ENCODE measurements at places on chromosomes 11 and 22.

DNA sequence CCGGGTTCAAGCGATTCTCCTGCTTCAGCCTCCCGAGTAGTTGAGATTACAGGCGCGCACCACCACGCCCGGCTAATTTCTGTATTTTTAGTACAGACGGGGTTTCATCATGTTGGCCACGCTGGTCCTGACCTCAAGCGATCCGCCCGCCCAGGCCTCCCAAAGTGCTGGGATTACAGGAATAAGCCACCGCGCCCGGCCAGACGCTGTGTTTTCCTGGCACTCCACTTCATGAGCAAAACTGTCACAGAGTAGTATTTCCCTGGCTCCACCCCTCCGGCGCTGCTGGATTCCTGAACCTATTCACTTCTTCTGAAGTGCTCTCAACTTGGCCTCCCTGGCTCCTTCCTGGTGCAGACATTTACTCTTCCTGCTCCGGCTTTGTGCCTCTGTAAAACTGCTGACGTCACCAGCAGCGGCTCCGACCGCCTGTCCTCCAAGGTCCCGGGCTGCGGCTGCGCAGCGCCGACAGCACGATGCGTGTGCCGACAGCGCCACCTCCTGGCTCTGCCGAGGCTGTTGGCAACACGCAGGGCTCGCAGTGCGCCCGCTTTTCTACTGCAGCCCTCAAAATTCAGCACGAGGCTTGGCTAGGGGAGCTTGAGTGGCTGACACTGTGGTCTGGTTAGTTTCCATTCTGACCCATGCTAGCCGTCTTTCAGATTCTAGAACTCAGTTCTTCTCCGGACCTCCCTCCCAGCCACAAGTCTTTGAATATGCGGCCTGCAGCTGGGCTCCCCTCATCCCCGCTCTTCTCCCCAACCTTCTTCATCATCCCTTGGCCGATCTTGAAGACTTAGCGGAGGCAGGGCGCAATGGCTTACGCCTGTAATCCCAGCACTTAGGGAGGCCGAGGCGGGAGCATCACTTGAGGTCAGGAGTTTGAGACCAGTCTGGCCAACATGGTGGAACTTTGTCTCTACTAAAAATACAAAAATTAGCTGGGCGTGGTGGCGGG, 36.6 kb downstream of the APOL3 start:
- peak; percentile 96 for DNase-seq

DNA sequence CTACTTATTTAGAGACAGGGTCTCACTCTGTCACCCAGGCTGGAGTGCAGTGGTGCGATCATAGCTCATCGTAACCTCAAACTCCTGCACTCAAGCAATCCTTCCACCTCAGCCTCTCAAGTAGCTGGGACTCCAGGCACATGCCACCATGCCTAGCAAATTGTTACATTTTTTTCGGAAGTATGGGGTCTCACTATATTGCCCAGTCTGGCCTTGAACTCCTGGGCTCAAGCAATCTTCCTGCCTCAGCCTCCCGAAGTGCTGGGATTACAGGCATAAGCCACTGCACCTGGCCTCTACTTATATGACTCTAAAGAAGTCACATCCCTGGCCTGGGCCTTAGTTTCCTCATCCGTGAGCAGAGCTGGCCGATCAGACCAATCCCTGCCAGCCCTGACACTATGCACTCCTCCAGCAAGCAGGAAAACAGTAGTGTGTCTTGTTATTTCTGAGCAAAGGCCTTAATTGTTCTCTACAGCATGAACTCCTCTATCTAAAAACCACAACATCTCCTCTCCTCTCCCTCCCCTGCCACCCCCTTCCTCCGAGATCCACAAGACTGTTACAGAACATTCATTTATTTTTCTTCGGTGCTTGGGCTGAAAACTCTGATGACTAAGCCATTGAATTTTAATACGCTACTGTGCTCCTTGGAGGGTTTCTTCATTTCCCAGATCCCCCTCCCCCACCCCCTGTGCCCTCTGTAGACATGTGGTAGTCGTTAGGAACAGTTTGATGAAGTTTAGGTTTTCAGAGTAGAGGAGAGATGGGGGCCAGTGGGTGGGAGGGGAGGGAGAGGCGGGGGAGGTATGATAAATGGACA, 91.5 kb downstream of the ABTB2 start:
- DNase-seq, result no peak

DNA sequence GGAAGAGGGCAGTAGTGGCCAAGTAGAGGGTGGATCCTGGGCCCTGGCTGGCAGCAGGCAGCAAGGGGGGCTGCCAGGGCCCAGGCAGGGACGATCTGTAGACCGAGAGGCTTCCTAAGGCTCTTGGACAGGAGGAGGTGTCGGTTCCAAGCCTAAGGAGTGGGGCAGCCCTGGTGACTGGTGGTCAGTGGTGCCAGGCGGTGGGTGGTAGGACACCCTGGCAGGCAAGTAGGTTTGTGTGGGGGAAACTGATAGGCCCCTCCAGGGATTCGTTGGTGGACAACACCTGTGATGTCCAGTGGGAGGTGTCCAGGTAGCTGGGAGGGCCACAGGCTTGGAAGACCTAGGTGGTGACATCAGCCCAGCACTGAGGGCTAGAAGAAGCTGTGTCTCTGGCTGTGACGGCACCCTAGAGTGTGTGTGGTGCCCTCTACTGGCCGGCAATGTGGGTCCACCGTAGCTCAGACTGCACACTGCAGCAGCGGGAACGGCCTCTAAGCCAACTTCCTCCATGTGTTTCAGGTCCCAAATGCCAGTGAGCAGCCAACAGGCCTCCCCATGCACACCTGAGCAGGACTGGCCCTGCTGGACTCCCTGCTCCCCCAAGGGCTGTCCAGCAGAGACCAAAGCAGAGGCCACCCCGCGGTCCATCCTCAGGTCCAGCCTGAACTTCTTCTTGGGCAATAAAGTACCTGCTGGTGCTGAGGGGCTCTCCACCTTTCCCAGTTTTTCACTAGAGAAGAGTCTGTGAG, 9.4 kb upstream of the SAMM50 start:
- peak; percentile 85 for DNase-seq

- no peak for DNase-seq
Measured at GRCh38 chr22:45399712-45400445, 13.5 kb downstream of the SMC1B start.

DNA sequence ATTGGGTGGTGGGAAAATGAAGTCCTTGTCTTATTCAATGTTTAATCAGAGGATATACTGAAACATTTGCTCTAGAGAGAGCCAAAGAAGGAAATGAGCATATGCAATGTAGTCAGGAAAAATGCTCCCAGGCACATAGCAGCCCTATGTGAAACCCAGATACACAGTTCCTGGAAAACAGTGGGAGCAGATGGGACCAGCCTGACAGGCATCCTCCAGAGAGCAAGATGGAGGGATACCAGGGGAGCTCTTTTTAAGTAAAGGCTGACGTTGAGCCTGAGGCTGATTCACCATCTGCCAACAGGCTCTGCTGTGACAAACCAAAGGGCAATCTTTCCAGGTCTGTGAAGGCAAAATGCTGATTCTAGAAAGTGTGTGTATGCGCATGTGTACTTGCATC, 559.4 kb upstream of the KIRREL3 start:
- no peak for DNase-seq

DNA sequence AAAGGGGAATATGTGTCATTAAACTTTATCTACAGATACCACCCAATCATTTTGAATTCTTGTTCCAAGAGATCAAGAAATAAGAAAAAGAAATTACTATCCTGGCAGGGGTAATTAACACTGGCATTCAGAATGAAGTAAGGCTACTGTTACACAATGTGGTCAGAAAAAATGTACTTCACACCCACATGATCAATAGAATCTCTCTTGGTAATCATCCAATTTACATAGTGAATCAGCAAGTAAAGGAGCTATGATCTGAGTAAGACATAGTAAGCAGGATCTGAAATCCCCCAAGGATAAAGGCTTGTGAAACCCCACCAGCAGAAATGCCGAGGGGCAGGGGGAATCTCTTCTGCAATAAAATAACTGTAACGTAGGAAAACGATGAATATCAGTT, 466.5 kb downstream of the FAM181B start:
- no peak for DNase-seq

DNA sequence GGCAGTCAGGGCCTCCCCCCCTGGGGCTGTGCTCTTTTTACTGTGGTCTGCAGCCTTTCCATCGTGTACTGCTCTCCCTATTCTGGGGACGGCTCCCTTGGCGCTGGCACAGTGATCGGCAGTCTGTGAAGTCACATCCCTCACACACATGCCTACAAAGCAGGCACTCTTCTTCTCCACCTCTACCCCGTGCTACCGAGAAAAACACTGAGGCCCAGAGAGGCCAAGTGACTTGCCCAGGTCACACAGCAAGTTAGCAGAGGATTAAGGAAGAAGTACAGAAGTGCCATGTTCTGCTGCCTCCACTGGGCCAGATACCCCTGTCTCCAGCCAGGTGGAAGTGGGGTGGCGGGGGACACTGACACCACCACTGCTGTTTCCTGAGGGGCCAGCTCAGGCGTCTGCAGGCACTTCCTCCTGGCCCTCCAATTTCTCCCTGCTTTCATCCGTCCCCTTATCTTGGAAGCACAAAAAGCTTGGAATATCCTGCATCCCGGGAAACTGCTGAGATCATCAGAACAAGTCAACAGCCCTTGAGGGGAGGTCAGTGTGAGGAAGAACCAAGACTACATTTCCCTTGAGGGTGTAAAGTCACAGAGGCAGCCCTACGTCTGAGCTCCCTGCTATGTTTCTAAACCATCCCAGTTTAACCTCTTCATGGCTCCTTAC, 30.2 kb upstream of the KLHL35 start:
- no peak for DNase-seq

DNA sequence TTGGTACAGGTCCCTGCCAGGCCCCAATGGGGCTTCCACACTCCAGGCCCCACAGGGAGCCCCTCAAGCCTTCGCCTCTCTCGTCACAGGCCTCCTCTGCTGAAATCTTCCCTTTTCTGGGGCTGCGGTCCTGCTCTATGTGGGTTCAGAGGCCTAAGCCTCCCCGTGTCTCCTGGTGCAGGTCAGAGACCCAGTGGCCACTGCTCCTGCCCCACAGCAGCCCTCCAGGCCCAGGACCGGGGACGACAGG, 5.9 kb upstream of the IFITM3 start:
- no peak for DNase-seq

- DNase-seq, result no peak
Measured at GRCh38 chr11:131581046-131581445, 210.6 kb downstream of the NTM start.

GRCh38 chr11:14270690-14271542, 88.1 kb downstream of the RRAS2 start:
- DNase-seq, result peak; percentile 75

DNA sequence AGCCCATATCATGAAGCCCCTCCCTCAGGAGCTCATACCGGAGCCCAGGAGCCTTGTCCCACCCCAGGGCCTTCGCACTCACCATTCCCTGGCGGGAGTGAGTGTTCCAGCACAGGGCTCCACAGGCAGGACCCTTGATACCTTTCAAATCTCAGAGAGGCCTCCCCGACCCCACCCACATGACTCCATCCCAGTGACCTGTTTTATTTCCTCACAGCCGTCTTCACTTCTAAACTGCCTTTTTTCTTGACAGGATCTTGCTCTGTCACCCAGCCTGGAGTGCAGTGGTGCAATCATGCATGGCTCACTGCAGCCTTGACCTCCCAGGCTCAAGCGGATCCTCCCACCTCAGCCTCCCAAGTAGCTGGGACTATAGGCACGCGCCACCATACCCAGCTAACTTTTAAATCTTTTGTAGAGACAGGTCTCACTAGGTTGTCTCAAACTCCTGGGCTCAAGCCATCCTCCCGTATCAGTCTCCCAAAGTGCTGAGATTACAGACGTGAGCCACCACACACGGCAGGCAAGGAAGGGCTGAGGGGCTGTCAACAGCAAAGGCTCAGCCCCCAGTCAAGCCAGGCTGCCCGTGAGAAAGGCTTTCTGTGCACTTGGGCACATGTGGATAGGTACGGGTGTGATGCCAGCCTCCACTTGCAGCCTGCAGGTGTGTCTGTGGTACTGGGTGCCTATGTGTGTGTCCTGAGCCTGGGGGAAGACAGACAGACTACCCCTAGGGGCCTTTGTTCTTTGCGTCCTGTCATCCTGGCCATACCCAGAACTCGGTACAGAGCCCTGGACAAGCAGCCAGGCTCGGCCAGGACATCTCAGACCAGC, 9.3 kb downstream of the RPL3 start:
- DNase-seq, result peak; percentile 20

DNA sequence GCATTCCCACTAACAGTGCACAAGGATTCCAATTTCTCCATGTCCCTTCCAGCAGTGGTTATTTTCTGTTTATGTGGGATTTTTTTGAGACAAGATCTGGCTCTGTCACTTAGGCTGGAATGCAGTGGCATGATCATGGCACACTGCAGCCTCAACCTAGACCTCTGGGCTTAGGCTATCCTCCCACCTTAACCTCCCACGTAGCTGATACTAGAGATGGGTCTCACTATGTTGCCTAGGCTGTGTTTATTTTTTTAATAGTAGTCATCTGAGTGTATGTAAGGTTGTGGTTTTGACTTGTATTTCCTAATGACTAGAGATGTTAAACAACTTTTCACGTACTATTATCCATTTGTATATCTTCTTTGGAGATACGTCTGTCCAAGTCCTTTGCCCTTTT, 74.6 kb downstream of the KCNQ1OT1 start:
- DNase-seq, result no peak

DNA sequence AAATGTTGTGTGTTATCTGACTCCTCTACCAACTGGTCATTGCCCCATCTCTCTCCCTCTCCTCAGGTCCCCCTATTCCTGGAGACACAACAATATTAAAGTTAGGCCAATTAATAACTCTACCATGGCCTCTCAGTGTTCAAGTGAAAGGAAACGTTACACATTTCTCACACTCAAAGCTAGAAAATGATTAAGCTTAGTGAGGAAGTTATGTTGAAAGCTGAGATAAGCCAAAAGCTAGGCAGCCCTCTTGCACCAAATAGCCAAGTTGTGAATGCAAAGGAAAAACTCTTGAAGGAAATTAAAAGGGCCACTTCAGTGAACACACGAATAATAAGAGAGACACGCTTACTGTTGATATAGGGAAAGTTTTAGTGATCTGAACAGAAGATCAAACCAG, 6.9 kb downstream of the DLG2 start:
- DNase-seq, result no peak

GRCh38 chr11:67572747-67573419, 10.7 kb upstream of the GSTP1 start:
- DNase-seq, result peak; percentile 61

DNA sequence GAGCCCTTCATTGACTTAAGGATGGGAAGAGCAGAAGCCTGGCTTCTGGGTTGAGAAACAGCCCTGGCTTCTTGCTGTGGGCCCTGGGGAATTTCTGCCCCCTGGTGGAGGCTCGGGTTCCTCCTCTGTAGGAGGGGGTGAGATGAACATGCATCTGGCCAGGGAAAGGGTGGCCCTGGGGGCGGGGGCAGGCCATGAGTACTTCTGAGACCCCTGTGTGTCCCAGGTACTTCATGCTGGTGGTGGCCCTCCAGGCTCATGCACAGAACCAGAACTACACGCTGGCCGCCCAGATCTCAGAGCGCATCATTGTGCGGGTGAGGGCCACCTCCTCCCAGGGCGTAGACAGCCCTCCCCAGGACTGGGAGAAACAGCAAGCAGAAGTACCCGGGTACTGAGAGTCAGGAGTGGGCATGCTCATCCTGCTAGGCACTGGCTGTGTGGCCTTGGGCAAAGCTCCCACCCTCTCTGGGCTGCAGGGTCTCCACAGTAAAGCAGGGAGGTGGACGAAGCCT, 15.8 kb downstream of the TMEM258 start:
- peak; percentile 63 for DNase-seq
